GM10248 (cell line): ENCODE measurements at places on chromosomes 6 and 20.

DNA sequence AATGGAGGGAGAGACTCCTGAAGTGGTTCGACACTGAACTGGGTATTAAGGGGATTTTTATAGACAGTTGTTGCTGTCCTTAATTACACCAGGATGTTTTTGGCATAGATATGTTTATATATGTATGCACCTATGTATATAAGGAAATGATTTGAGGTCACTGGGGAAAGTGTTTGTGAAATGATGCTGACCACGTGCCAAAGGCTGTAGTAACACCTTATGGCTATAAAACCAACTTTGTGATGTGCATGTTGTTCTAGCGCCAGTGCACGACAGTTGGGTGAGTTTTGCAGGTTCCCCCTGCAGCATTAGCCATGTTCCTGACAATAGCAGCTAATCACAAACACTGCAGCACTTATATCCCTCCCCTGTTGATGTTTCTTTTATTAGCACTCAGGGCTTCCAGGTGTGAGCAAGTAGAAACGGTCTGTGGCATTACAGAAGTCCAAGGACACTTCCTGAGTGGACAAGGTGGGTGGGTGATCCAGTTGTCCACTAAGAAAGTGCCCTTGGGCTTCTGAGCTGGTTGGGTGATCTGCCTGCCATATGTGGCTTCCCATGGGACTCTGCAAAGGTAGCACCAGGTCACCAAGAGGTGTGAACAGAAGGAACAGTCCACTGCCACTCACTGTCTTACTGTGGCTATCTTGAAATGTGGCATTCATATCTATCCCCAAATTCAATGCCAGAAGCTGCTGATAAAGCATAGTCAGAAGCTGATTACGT is 63.0 kb upstream of the RBM24 start:
- no peak for DNase-seq

DNA sequence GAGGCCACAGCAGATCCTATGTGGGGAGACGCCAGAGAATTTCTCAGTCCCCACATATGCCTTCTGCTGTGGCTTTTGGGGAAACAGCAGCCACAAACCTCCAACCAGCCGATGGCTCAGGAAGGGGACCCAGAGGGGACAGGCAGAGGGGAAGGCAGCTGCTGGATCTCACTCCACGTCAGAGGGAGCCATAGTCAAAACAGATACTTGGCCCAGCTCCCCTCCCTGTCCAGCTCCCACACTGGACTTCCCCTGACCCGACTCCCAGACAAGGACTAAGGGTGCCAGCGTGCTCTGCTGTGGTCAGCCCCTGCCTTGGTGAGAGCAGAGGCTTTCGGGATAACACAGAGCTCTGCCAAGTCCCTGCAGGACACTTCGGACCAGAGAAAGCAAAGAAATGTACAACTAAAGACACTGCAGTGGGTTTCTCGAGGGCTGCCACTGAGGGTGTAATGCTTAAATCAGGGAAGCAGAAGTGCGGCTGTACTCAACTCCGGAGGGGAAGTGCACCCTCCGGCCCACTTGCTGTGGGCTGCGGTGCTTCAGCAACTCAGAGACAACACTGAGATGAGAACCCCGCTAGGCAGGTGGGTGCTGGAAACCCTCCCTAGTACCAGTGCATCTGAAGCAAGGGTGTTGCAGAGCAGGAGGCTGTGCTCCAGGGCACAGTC is 47.2 kb downstream of the RRBP1 start:
- no peak for DNase-seq

- no peak for DNase-seq
These were observed 71.4 kb upstream of the MLN start for GRCh38 chr6:33875141-33875581.

DNA sequence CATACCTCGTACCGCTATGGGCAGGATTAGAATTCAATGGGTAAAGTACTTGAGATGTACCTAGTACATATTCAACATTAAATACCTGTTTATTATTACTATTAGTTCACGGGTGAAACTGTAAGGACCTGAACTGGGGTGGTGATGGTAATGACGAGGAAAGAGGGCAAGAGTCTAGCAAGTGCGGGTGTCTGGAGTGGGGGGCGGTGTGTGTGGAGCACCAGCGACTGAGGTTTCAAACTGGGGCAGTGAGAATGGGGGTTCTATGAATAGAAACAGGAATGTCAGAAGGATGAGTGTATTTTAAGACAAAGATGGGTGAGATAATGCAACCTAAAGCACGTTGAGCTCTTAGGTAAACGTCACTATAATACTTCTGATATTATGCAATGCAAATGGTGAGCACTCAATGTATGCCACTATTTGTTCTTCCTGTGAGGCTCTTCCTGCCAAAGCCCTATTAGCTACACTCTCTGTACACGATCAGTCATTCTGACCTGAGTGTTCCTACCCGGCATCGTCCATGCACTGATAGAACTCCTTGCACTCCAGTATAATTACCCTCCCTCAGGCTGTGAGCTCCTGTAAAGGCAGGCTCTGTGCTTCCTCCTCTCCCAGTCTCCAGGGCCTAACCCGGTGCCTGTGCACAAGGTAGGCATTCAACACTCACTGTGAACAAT is 55.0 kb downstream of the ALDH5A1 start:
- DNase-seq = no peak

GRCh38 chr20:3996399-3996798 is 19.0 kb downstream of the RNF24 start:
- DNase-seq = no peak

GRCh38 chr6:16196260-16196983 is 42.0 kb upstream of the GMPR start:
- DNase-seq = no peak

GRCh38 chr6:102759415-102759814 is 1365.9 kb downstream of the GRIK2 start:
- DNase-seq = no peak

DNA sequence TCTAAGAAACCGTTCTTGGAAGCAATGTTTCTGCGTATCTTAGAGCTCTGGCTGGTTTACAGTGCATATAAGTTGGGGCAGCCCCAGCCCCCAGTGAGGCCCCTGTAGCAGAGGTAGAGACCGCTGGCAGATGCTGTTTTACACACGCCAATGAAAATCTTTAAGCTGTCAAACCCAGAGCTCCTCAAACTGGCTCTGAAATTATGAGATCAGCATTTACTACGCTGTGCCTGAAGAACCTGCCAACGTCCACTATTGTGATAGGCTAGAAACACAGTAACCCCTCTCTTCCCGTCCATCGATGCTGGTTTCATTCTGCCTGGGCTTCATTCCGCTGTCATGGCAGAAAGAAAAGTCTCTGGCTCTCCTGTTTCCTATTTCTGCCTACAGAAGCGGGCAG is 160.6 kb downstream of the SMOC2 start:
- no peak for DNase-seq

DNA sequence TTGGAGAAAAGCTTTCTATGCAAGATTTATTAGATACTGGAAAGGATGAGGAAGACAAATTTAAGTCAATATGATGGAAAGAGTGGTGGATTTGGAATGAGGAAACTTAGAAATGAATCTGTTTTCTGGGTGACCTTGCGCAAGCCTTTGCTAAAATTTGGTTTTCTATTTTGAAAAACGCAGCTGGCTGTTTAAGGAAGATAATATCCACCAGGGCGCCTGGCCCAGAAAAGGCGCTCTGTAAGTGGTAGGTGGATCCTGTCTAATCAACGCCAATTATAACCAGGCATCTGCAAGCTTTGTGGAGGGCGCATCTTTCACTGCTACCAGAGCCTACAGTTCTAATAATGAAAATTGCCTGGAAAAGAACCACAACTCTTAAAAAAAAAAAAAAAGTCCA is 398 bp upstream of the SPATS1 start:
- DNase-seq = no peak

GRCh38 chr6:124080483-124080882 is 276.8 kb downstream of the NKAIN2 start:
- DNase-seq = no peak

DNA sequence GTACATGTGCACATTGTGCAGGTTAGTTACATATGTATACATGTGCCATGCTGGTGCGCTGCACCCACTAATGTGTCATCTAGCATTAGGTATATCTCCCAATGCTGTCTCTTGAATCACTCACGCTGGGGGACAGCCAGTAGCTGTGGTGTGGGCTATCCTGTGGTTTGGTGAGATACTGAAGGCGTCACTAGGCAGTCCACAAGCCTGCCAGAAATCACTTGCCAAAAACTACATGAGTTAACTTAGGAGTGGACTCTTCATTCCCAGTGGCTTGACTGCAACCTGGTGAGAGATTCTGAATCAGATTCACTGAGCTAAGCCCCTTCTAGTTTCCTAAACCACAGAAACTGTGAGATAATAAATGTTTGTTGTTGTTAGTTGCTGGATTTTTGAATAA is 191.3 kb downstream of the TSHZ2 start:
- no peak for DNase-seq

GRCh38 chr20:50815162-50815989 is 20.5 kb downstream of the BCAS4 start:
- peak; percentile 44 for DNase-seq

GRCh38 chr6:158369241-158369640 is 57.0 kb downstream of the TULP4 start:
- DNase-seq = no peak

- no peak for DNase-seq
These were observed 16.1 kb upstream of the HFE start for GRCh38 chr6:26071135-26071534.

- no peak for DNase-seq
These were observed 27.4 kb downstream of the TRAM2 start for GRCh38 chr6:52549428-52549827.

DNA sequence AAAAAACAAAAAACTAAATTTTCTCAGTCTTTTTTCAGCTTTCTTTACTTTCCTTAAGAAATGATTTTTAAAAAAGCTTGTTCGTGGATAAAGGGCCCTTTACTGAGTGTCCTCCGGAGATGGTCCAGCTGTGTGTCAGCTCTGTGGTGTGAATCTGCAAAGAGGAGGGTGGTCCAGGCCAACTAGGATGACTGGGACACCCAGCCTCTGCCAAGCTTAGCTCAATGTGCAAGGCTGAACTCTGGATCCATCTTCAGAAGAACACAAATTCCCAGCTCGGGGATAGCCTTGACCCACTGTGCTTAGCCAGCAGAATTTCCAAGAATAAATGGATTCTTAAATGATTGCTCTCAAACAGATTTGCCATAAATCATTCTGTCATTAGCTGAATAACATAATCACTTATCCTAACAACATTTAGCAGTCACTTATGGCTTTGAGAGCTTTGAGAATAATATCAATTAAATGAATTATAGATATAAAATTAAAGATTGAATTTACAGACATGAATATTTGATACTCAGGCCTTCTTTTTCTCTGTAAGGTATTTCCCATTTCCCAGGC is 14.2 kb upstream of the CALHM5 start:
- no peak for DNase-seq

DNA sequence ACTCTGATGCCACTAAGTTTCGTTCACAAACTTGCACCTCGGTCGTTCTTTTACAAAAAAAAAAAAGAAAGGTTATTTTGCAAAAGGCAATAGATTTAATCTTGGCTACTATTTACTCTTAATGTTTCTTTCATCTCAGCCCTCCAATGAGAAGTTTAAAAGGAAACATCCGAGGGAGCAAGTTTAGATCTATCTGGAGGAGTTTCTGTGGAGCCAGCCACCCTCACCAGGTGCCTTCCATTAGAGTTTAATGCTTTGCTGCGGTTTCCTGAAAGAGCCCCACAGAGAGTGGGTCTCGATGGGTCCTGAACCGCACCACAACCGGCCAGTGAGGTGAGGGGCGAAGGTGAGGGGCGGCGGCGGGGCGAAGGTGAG is 632 bp downstream of the PRKN start:
- DNase-seq = no peak

GRCh38 chr20:23497536-23497935 is 6.6 kb downstream of the CST8 start:
- DNase-seq = no peak

DNA sequence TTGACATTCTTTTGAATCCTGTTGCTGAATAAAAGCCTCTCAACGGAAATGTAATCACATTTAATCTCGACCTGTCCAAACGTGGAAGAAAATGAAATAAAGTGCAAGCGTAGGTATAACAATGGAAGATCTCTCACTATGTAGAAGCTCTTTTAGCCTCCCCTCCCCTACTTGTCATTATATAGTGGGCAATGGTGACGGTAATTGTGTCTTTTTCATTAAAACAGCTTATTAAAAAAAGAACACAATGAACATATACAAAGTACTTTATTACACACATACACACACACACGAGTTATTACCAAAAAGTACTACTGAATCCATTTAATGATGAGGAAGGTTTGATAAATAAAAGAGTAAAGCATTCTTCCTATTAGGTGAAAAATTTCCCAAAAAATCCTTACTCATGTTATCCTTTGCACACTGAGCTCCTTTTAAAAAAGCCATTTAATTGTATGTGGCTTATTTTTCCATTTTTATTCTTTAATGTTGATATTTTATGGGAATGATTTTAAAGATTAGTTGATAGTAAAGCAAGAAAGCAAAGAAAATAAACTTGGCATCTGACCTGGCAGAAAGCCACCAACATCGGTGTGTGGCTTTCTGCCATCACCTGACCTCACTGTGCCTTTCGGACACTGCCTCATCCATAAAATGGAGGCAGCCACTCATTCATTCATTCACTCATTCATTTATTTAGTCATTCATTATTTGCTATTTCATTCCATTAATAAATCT is 493 bp upstream of the SGK1 start:
- DNase-seq = no peak

- no peak for DNase-seq
These were observed 29.4 kb downstream of the TRPC4AP start for GRCh38 chr20:35063168-35063567.

DNA sequence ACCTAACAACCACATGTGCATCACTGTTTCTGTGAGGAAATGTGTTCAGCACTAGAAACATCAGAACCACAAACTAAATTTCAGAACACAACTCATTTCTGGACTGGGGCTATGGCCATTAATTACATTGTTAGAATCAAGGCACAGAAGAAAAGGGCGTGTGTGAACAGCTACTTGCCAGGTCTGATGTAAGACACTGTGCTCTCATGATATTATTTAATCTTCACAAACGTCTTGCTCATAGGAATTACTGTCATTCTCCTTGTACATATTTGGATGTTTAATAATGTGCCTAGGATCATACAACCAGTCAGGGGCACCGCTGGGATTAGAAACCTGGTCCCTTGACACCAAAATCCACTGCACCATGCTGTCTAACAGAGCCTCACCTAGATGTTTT is 14.8 kb downstream of the ADGRF1 start:
- no peak for DNase-seq

DNA sequence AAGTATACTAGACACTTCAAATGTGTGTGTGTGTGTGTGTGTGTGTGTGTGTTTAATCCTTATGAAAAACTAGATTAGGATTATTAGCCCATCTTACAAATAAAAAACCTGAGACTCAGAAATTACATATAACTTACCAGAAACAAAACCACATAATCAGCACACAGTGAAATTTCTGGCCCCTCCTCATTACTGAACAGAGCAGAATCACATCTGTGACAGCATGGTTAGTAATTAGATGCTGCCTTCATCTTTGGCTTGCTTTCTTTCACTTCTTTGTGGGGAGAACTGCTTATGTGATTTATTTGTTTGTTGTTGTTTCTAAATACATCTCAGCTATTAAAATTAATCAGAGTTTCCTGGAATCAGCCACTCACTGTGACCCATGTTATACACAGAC is 267.1 kb downstream of the TENT5A start:
- DNase-seq = no peak

GRCh38 chr6:111417181-111417585 is 65.8 kb downstream of the REV3L start:
- no peak for DNase-seq

- no peak for DNase-seq
These were observed 209.8 kb upstream of the FOXA2 start for GRCh38 chr20:22794200-22794599.

GRCh38 chr20:29744071-29744470 is 1513.4 kb upstream of the DEFB115 start:
- DNase-seq = no peak
